Stimulated activated CD8-positive, alpha-beta memory T cell treated with anti-CD3 and anti-CD28 coated beads, Interleukin-15, amount 100 ng/mL, for 48 hours (primary cell): ENCODE measurements at places on chromosomes 7 and 10.

DNA sequence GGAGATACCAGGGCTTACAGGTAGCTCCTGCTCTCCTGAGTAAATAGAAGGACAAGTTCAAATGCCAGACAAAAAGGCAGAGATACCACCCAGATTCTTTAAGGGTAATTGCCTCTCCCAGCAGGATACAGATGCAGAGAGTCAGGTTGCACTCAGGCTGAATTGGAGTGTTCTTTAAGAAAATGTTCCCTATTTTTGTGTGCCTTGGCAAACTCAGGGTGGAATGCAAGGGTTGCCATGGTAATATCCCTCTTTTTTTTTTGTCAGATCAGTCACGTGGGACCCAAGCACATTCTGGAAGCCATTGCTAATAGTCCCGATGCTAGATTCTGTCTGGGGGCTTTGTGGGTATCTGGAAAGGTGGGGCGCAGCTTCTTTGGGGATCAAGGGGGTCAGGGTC, 628.0 kb downstream of the CALN1 start:
- DNase-seq = no peak

DNA sequence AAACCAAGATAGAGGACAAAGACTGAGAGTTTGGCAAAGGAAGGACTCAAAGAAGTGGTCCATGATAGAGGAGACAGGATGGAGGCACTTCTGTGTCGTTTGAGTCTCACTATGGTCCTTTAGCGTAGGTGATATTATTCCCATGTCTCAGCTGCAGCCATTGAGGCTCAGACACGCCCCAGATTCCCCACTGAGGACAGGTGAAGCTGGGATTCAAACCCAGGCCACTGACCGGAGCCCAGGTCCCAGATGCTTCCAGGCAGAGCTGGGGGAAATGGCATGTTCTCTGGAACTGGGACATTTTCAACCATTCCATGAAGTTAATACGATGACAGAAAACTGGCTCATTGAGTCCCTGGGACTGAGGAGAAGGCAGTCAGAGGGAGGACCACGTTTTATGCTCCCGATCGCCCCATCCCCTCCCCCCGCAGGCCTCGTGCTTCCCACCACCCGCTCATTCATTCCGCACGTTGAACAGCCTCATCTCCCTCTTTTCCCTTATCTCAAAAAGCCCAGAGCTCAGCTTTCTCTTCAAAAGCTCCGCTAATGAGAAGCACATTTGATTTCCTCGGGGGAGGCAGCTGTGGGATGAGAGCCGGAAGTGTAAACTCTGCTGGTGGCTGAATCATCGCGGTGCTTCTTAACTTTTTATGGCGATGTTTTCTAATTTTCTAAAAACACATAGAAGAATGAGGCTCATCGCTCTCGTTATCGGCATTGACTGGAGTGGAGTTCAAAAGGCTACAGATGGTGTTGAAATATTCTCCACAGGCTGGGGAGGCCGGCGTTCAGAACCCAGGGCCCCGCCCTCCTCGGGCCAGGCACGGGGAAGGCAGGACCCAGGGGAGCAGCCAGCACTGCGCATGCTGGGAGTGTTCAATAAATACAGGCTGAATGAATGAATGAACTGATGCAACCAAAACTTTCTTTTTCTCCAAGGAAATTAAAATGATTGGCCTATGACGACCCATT, 64.0 kb downstream of the OAT start:
- DNase-seq = peak; percentile 28

- no peak for DNase-seq
These were observed 75.3 kb upstream of the NKX6-2 start for GRCh38 chr10:132861116-132861691.

- no peak for DNase-seq
These were observed 327.7 kb downstream of the GLRX3 start for GRCh38 chr10:130463876-130464364.

DNA sequence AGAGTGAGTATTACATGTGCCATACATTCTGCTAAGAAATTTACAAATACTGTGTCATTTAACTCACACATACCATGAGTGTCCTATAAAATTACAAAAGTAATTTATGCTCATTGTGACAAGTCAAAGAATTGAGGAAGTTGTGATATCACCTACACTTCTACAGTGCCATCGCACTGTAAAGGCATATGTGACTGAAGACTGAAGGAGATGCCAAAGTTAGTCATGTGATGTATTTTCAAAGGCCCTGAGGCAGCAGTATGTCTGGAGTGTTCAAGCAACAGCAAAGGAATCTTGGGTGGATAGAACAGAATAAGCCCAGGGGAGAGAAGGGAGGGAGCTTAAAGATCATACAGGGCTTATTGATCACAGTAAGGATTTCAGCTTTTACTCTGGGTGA, 176.8 kb downstream of the WNT2 start:
- DNase-seq = no peak

GRCh38 chr7:105296491-105296890, 92.2 kb downstream of the SRPK2 start:
- DNase-seq = no peak

DNA sequence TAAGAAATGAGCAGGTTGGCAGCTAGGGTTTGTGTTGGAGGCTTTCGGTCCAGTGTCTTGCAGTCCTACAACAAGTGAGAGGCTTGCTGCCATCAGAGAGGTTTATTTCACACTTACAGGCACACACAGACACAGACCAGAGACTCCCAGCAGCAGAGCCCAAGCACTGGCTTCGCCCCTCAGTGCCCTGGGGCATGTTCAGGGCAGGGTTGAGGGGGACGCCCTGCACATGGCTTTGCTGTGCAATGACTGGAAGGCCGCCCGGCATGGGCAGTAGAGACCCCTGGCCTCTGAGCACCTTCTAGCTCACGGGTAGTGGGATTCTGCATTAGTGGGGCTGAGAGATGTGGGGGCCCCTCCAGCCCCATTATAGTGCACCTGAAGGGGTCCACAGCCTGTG, 3.8 kb downstream of the SPRN start:
- no peak for DNase-seq

DNA sequence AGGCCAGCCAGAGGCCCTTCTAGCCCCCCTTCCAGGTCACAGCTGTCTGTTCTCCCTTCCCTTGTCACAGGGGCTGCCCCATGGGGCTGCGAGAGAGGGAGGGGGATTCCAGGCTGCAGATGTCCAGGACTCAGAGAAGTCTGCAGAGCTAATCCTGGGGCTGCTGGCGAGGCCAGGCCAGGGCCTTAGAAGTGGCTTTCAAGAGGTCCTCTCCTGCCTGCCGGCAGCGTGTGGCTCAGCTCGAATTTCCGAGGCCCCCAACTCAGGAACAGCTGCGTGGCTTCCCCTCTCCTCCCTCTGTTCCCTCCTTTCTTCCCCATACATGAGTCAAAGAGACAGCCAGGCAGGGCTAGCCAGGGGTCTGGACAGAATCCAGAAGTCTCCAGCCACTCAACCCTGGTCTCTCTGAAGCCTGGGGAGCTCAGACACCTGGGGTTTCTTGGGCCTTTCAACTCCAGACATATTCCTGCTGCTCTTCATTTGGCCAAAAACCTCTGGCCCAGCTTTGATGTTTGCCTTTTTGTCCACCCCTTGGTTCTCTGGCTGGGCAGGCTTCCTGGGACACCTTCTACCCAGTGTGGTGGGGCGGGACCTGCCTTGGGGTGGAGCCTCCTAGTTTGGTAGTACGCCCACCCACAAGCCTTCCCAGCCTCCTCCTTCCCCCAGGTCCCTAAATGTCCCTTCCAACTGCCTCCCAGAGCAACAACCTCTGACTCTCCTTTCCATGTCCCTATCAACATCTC, 21.8 kb upstream of the EIF5AL1 start:
- no peak for DNase-seq

GRCh38 chr7:31633467-31633866, 53.5 kb upstream of the PPP1R17 start:
- no peak for DNase-seq

DNA sequence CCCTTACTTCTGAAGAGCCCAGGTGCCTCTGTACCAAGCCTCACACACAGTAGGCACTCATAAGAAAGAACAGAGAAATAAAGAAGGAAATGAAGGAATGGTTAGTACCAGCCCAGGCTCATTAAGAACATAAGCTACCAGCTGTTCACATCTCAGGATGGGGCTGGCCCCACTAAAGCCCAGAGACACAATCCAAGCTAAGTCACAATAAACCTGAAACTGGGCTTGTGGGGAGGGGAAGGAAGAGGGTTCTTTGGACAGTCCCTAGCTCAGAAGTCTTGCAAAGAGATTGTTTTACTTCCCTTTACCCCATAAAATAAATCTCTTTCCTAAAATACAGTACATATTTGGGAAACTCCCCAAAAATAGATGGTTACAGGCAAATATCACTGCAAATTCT, 24.3 kb downstream of the FBXW4 start:
- no peak for DNase-seq

GRCh38 chr7:111174510-111174909, 83.6 kb downstream of the LRRN3 start:
- no peak for DNase-seq

DNA sequence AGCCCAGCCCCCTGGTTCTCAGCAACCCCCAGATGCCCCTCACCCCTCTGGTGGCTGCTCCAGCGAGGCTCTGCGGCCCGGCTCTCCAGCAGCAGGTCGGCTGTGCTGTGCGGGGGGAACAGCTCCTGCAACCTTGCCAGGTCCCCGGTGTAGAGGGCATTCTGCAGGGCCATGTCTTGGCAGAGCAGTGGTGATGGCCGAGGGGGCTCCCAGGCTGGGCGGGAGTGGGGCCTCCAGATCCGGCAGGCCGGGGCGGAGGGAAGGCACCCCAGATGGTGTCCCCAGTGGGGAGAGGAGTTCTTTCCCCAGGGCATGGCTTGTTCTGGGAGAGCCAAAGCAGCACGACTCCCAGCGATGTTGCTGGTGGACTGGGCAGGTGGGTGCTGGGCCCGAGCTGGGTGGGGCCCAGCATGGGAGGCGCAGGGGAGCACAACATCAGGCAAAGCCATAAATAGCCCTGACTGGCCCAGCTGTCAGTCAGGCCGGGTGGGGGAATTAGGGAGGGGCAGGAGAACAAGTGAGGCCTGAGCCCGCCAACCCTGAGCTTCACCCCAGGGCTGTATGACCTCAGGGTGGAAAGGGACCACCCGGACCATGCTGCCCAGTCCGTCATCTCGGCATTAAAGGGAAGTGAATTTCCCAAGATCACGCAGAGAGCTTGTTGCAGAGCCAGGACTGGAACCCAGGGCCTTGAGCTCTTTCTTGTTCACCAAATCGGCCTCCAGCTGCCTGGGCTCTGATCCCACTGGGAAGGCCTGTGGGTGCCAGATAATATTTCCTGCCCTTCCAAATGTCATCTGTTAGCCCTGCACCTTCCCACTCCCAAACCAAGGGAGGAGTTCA, 580 bp upstream of the ASB10 start:
- no peak for DNase-seq

- no peak for DNase-seq
These were observed 35.5 kb upstream of the WASL start for GRCh38 chr7:123784263-123784662.

- no peak for DNase-seq
These were observed 11.6 kb downstream of the CFAP43 start for GRCh38 chr10:104220522-104220921.

DNA sequence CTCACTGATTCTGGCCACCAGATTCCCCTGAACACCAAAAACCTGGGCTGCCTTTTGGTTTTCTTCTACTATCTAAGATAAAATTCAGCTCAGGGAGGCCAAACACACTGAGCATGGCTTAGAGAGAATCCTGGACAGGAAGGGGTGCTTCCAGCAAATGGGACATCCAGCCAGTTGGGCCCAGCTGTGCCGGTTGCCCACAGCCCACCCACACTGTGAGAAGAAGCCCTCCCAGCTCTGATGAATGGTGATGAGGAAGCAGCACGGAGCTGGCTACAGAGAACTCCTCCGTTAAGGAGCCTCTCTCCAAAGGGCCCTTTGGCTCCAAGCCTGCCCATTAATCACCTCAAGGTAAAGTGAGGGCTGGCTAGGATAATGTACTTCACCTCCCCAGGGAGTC, 15.9 kb downstream of the LRRC18 start:
- no peak for DNase-seq

- no peak for DNase-seq
These were observed 124.6 kb downstream of the CCNY start for GRCh38 chr10:35460852-35461460.
